Activated T-cell treated with anti-CD3 and anti-CD28 coated beads for 24 hours (primary cell): ENCODE measurements at places on chromosomes 7 and 10.

GRCh38 chr10:92800134-92800733 is 48.1 kb upstream of the EXOC6 start:
- DNase-seq: no peak

- DNase-seq: no peak
Measured at GRCh38 chr10:58384095-58384494, 1.1 kb upstream of the TFAM start.

- no peak for DNase-seq
Measured at GRCh38 chr10:7283246-7283645, 127.6 kb downstream of the SFMBT2 start.

DNA sequence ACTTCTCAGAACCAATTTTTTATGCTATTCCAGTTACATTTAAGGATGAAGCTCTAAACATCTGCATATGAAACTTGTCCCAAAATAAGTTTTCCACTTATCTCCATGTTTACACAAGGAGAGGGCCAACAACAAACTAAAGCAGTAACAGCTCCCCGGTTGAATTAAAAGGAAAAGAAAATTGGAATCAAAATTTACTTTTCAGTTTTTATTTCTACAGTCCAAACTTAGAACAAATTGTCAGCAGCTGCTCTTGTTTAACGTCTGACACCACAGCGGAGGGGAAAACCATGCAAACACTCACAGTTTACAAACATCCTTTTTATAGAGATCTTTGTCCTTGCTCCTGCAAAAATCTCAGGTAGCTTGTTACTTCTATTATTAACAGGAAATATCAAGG is 101.3 kb downstream of the COL28A1 start:
- DNase-seq: no peak

- DNase-seq: no peak
Measured at GRCh38 chr10:74337330-74338016, 186.5 kb downstream of the ADK start.

- DNase-seq: no peak
Measured at GRCh38 chr10:119531067-119531466, 11.5 kb downstream of the RGS10 start.

DNA sequence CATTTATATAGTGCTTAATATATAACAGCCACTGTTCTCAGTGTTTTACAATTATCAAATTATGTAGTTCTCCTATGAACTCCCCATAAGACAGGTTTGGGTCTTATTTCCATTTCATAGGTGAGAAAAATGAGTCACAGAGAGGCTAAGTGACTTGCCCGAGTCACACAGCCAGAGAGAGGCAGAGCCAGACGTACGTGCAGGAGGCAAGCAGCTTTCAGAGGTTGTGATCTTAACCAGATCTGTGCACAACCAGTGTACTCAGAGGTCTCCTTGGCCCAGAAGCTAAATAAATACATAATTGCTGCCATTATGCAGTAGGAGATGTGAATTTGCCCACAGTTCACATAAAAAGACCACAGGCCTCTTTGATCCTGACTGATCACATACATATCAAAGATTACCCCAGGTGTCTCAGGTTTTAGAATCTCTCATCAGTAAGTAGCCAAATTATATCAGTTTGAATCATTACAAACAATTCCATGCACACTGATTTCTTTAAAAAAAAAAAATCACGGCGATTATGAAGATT is 304.7 kb upstream of the AOAH start:
- DNase-seq: peak; percentile 33
